Activated T-helper 1 cell treated with anti-CD3 and anti-CD28 coated beads, Interleukin-2, amount 50 U/mL, for 16 hours (primary cell): ENCODE measurements at places on chromosomes 6 and 20.

DNA sequence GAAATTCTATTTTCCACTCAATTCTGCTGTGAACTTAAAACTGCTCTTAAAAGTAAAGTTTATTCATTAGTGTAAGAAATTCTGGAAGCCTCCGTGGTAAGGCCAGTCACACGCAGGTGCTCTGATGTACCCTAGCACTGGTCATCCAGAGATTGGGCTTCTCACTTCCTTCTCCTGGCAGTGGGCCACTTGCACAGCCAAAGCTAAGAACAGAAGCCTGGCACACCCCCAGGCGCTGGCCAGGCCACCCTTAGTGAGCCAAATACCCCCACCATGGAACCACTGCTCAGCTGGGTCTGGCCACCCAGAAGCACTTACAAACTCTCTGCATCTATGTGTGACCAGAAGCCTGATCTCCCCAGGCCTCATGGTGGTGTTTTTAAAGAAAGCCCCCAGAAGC, 35.3 kb upstream of the ARFGEF2 start:
- no peak for DNase-seq

DNA sequence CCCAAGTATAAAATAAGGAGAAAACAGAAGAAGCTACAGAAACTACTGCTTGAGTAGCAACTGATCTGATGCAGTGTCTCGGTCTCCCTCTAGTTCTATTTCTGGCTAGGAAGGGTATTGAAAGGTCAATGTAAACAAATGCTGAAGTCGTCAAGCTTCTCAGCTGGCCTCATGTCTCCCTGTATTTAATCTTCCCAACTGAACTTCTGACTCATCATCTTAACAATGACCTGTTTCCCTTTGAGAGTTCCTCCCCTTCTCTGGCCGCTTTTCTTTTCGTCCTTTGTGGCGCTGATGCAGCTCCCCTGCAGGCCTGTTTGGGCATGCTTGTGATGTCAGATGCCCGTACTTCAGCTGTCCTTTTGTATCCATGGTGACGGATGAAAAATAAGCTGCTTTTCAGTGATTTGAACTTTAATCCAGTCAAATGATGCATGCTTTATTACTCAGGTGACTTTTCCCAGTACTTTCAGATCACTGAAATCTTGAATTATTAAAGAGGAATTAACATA, 7.8 kb upstream of the LCA5 start:
- DNase-seq: no peak

DNA sequence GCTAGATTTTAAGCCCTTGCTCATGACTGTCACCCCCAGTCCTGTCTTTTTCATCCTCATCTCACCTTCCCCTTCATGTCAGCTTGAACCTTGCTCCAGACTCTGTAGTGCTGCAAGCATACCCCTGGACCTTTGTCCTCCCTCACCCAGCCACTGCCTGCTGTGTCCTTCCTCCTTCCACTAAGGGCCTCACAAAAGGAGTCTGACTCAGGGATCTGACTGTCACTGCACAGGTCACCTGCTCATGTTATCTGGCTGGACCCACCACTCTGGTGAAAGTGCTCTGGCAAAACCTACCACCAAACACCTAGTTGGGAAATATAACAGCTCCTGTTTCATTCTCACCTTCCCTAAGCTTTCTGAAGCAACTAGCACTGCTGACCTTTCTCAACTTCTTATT, 151.4 kb downstream of the INSM1 start:
- DNase-seq: no peak

- no peak for DNase-seq
Observed at GRCh38 chr20:47586649-47587294, 85.1 kb downstream of the NCOA3 start.

DNA sequence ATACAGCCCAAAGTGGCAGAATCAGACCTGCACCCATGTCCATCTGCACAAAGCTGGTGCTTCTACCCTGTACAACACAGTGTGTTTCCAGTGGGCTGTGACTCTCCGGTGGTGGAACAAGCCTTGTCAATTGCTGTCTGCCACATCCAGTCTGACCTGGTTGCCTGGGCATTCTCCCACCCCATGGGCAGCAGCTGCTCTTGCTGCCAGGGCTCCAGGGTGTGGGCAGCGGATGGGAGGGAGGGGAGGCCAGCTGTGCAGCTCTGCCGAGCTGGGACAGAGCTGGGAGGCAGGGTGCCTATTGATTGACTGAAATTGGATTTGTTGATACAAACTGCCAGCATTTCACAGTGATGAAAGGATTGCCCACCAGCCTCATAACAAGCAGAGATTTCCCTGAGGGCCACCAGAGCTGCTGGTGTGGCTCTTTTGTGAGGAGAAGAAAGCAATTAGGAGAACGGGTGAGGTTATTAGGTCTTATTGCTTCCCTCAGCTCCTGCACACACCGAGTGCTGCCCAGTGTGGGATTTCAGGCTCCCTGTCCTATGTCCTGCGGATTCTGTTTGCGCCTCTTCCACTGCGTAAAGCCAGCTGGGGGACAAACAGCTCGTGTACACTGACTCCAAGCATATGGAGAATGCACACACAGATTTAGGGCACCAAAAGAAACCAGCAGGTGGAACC, 150.8 kb downstream of the NRN1 start:
- DNase-seq: no peak
